Left renal cortex interstitium (tissue), 4 donors: ENCODE measurements at places on chromosomes 7 and 10. TPM values are rescaled to one million over a fixed set of nuclear protein-coding genes. Genes with fewer than 3 reads are reported as not detected.

DNA sequence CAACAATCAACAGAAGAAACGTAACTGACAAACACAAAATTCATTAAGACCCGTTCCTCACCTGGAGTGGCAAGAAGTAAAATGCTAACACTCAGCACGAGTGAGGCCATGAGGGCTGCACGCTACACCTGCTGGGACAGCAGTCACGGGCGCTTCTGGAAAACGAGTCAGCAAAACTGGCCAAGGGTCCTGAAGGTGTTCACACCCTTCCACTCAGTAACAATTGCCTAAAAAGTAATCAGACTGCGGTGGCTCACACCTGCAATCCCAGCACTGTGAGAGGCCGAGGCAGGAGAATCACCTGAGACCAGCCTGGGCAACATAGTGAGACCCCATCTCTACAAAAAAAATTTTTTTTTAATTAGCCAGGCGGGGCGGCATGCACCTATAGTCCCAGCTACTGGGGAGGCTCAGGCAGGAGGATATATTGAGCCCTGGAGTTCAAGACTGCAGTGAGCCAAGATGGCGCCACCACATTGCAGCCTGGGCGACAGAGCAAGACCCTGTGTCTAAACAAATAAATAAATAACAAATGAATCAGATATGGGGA, 199.1 kb downstream of the MAD1L1 start:
- no peak for DNase-seq

DNA sequence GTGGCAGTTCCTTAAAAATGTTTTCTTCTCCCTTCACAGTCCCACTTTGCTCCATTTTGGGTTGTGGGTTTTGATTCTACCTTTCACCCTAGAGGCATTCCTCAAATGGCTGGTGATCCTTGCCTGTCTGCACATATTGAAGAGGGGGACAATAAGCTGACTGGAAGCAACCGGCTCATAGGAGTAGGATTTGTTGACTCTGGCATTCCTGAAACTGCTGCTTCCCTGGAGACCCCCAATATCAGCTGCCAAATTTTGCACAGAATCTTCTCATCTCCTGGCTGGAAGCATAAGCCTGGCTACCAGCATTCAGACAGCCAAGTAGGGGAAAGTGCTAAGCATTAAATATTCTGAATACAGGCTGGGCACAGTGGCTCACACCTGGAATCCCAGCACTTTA, 53.7 kb downstream of the KIF5B start:
- DNase-seq = no peak

GRCh38 chr7:22184549-22185199, 172.3 kb downstream of the RAPGEF5 start:
- DNase-seq = no peak

DNA sequence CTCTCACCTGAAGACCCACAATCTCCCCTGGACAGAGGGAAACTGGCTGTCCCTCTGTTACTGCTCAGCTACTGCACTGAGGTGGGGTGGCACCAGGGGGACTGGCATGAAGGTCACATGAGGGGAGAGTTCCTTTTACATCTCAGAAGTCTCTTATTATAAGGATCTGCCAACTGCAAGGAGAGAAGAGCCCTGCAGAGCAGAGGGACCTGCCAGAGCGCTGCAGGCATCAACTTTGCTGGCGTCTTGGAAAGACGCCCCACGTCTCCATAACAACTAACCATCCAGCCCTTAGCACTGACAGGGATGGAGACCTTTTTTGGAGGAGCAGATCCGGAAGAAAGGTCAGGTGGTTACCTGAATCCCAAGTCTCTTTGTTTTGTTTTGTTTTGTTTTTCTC, 218.6 kb downstream of the KCNMA1 start:
- no peak for DNase-seq

DNA sequence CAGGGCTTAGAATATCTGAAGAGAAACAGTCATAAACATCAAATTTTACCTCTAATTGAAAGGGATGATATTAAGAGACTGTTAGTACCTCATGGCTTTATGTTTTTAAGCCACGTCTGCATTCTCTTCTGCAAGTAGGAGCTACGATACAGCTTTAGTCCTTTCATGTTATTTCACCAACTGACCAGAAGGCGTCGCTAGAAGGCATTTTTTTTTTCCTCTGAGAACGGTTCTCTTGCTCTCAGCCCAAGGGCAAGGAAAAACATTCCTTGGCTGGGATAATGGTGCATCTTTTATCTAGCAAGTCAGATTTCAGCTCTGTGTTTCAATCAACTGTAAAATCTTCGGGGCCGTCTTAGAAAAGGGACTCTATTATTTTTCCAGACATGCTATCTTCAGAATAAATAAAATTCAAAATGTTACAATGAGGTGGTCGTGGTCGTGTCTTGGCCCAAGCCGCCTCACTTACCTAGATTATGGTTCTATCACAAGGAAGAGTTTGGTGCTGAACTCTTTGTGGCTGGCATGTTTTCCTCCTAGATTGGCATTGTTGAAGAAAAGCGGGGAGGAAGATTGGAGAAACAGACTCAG, 41.6 kb upstream of the LYZL2 start:
- peak; percentile 44 for DNase-seq

The CYP3A7 gene
- polyA plus RNA-seq = 0.90 TPM

GRCh38 chr7:78879206-78879605, 574.3 kb downstream of the MAGI2 start:
- no peak for DNase-seq

The GPR37 gene
- 1.2 TPM for polyA plus RNA-seq

The AMPH gene
- polyA plus RNA-seq = 19.7 TPM

DNA sequence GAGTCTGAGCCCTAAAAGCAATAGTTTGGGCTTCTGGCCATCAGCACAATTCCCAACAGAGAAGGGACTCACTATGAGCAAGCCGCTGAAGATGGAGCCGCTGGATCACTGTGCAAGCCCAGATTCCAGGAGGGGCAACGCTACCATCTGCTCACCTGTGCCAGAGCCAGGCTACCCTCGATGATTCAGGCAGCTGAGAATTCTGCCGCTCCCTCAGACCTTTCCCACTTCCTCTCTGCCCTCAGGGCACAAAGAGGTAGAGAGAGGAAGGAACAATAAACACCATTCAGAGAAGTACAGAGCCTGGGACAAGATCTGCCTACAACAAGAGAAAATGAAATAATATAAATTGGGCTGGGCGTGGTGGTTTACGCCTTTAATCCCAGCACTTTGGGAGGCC, 98.1 kb downstream of the MYOF start:
- DNase-seq = no peak

- DNase-seq = no peak
These were observed 25.6 kb upstream of the PLEKHA1 start for GRCh38 chr10:122348935-122349361.

The ASB13 gene
- polyA plus RNA-seq = 23.8 TPM

DNA sequence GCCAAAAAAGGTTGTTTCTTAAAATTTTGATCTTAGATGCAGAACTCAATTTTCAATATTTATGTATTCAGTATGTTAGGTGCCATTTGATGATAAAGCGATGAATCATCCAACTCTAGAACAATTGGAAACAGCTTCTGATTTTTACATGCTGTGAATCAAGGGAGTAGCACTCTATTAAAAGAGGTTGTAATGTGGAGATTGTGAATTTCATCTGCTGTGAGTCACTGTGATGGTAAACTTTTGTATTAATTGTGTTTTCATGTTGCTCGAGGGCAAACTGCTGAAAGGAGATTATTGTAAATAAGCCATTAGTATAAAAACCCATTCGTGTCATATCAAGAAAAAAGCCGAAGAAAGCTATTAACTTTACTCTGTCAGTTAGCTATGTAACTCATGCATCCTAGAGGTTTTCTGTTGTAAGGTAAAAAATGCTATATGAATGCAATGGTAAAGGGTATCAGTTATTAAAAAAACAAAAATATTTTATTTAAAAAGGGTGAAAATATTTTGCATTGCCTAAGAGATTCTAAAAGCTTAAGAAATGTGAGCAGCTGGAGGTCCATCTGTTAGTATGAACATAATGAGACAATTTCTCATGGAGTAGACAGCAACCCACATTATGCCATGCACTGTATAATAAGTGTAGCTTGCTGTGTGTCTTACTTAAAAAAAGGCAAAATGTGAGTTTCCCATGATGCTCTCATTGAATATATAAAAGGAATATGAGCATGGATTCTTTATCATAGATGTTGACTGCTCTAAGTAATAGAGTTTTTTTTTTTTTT, 511.0 kb upstream of the PCDH15 start:
- DNase-seq = no peak

DNA sequence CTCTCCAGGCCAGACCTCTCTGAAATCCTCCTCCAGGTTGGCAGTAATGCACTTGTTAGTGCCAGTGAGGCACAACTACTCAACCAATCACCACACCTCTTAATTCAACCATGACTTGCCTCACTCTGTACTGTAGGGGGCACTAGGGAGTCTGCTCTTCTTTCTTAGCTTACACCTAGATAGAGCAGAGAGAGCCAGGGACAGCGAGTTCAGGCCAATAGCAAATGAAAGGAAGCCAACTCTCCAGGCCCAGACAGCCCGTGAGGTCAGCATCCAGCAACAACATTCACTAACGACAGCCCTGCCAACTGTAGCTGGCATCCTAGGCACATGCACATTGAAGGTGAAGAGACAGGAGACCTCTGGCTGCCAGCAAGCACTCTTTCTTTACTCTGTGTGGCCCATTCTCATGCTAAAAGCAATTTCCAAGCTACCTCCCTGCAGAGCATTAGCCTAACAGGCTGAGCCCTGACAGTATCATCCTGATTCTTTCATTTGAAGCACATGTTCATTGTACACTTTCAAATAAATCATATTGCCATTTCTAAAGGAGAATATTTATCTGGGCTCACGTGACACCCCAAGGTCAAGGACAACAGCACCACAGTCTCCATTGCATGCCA, 136.3 kb downstream of the DPY19L1 start:
- DNase-seq = no peak

- no peak for DNase-seq
These were observed 26.2 kb downstream of the ABLIM1 start for GRCh38 chr10:114631666-114632417.

- no peak for DNase-seq
These were observed 53.8 kb downstream of the TASOR2 start for GRCh38 chr10:5738427-5738826.

GRCh38 chr10:14092799-14093198, 237.9 kb downstream of the FRMD4A start:
- no peak for DNase-seq

GRCh38 chr10:103042129-103042528, 124.0 kb downstream of the CNNM2 start:
- DNase-seq = no peak

DNA sequence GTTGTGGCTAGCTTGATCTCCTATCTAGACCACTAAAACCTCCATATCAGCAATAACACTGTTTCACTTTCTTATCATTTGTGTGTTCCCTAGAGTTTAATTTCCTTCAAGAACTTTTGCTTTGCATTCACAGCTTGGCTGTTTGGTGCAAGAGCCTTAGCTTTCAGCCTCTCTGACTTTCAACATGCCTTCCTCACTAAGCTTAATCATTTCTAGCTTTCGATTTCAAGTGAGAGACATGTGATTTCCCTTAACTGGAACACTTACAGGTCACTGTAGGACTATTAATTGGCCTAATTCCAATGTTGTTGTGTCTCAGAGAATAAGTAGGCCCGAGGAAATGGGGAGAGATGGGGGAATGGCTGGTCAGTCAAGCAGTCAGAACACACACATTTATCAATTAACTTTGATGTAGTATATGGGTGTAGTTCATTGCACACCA, 10.6 kb upstream of the BPGM start:
- DNase-seq = no peak

DNA sequence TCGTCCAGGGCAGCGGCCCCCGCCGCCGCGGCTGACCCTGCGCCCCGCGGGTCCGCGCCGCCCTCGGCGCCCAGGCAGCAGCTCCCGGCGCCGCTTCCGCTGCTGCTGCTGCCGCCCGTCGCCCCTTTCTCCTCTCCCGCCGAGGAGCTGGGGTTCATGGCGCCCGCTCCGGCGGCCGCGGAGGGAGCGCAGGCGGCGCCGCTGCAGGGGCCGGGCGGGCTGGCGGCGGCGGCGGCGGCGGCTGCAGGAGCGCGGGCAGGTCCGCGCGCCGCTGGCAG, 286 bp downstream of the DGKI start:
- no peak for DNase-seq

The SYT15B gene
- 3.9 TPM for polyA plus RNA-seq

DNA sequence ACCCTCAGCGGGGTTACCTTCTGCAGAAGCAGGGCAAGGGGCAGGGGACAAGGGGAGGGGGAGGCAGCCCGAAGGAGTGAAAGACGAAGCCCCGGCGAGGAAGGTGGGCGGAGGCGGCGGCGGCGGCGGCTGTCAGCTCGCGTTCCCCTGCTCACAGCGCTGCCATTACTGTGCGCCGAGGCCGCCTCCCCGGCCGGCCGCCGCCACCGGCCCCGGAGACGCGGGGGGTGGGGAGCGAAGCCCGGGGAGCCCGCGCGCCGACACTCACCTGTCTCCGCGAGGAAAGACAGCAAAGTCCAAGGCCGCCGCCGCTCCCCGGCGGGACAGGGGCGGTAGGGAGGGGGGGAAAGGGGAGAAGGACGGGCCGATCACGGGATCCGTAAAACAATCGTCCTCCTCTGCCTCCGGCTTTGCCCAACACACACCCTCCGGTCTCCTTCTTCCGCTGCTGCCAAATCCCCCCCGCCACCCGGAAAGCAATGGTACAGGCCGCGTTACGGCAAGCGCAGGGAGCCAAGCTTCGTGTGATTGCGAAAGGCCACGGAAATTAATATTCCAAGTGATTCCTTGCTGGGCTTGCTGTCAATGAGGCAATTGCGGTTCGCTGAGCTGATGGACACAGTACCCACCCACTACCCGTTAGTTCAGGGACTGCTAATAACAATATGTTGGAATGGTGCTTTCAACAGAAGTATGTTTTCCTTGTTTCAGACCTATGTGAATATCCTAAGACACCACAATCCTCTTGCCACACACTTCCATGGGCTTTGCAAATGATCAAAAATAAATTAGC, at the start of gene CUL2:
Gene CUL2, minus strand, starts transcription at position 180 of the 793 bp plus-strand sequence. CDS start 19,024 bp downstream, outside the sequence.
- DNase-seq = peak; percentile 94

The MAPK8 gene
- 77.6 TPM for polyA plus RNA-seq

- DNase-seq = no peak
These were observed 33.5 kb upstream of the CCSER2 start for GRCh38 chr10:84294766-84295447.

DNA sequence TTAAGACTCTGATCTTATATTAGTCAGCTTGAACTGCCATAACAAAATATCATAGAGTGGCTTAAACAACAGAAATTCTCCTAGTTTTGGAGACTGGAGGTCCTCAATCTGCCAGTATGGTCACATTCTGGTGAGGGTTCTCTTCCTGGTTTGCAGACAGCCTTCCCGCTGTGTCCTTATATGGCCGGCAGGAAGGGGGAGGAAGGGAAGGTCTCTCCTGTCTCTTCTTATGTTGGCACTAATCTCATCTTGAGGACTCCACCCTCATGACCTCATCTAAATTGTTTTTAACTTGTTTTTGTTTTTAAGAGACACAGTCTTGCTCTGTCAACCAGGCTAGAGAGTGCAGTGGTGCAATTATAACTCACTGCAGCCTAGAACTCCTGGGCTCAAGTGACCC, 53.1 kb downstream of the VPS41 start:
- no peak for DNase-seq
